Endodermal cell (in vitro differentiated cells): ENCODE measurements at places on chromosomes 4 and X. TPM values are rescaled to one million over a fixed set of nuclear protein-coding genes. Genes with fewer than 3 reads are reported as not detected.

The CASP3 gene
- 36.8 to 49.8 TPM (median 43.0 TPM) in 3 replicates for total RNA-seq

The TLR10 gene
- total RNA-seq = not detected in 3 replicates

- peak; percentile 53 for DNase-seq
These were observed 4.5 kb downstream of the MID1IP1 start for GRCh38 chrX:38805432-38806389.

DNA sequence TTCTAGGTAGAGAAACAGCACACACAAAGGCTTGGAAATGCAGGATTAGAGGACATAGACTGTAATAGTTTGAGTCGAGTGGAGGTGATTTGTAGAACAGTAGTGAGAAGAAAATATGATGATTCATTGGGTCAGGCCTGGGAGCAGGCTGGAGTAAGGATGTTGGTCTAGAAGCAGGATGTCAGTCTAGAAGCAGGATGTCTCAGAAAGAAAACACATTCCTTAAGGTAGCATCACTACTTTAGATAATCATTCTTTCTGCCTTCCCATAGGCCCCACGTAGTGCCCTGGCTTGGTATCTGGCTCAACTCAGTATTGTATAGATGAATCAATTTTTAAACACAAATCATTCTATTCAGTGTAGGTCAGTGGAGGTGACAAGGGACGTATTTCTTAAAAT is 11.2 kb upstream of the DACH2 start:
- no peak for DNase-seq

GRCh38 chr4:25367004-25367621 is 9.9 kb upstream of the ANAPC4 start:
- DNase-seq = no peak

DNA sequence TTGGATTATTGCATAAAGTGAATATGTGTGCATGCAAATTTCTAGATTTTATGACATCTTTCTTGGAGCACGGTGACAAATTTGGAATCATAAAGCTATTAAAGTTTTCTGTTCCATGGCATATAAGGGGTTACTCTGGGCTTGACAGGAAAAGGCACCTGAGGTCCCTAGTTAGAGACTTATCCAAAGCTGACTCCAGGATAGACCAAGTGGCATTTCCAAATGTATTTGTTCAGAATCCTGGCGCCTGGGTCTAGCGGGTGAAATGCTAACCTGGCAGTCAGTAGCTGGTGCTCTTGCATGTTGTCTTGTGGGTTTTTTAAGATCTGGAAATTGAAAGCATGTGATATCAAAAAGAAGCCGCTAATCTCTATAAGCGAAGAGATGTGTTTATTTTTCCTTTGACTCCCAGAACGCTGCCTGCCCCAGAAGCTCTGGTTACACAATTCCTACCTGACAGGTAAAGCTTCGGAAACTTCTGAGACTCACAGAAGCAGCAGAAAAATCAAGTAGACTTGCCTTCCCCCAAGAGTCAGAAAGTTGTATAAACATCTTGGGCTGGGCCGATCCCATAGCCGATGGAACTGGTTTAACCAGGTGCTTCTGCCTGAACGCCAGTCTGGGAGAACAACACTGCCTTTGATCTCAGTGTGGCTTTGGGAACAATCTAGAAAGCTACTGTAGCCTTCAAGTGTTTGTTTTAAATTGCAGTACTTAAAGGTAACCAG is 12.9 kb upstream of the ZCCHC4 start:
- peak; percentile 60 for DNase-seq

- no peak for DNase-seq
These were observed 1.5 kb upstream of the NEIL3 start for GRCh38 chr4:177308125-177308524.

The DRP2 gene
- 0.28 to 0.95 TPM (median 0.91 TPM) in 3 replicates for total RNA-seq

The CD40LG gene
- total RNA-seq = not detected in 3 replicates

DNA sequence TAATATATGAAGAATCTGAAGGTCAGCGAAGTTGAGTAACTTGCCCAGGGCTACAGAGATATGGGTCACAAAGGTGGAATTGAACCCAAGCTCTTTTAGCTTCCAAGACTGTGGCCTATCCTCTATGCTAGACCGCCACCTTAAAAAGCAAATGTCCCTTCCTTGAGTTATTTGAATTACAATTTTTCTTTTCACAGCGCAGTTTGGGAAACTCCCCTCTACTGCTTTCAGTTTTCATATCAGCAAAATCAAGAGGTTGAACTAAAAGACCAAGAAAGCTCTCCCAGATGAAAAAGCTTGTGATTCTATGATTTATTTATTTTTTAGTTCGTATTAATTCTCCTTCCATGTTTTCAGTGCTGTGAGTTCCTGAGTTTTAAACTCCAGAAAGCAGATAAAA is 174.5 kb upstream of the C1QTNF7 start:
- DNase-seq = no peak

DNA sequence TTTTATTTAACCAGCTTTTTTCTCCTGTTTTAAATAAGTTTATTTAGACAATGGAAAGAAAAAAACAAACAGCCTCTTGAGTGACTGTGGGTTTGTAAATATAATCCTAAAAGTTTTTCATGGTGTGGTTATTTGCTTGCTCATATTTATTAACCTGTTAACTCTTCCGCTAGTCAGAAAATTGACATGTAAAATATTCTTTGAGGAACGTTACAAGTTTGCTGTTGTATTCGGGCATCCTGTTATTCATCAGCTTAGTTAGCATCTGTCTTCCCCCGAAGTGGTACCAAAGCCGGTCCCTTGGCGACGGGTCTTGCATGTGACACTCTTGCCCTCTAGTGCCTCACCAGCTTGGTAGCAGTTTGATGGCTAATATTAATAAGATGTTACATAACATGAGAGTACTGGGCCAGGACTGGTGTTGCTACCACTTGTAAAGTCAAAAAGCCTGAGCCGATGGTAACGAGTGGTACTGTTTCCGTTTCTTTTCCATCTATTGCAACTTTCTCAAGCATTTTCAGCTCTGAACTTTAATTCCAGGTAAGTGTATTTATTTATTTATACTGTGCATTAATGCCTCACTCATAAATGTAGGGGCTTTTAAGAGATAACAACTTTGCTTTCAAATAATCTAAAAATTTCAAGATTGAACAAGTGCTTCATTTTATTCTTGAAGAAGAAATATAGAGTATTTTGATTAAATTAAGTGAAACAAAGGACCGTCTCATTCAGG is at the start of gene NDST3:
NDST3 (plus strand) TSS at position 434 of the 733 bp plus-strand sequence. CDS start 19,425 bp downstream, outside the sequence.
- peak; percentile 88 for DNase-seq

The IL2RG gene
- not detected in 3 replicates for total RNA-seq

DNA sequence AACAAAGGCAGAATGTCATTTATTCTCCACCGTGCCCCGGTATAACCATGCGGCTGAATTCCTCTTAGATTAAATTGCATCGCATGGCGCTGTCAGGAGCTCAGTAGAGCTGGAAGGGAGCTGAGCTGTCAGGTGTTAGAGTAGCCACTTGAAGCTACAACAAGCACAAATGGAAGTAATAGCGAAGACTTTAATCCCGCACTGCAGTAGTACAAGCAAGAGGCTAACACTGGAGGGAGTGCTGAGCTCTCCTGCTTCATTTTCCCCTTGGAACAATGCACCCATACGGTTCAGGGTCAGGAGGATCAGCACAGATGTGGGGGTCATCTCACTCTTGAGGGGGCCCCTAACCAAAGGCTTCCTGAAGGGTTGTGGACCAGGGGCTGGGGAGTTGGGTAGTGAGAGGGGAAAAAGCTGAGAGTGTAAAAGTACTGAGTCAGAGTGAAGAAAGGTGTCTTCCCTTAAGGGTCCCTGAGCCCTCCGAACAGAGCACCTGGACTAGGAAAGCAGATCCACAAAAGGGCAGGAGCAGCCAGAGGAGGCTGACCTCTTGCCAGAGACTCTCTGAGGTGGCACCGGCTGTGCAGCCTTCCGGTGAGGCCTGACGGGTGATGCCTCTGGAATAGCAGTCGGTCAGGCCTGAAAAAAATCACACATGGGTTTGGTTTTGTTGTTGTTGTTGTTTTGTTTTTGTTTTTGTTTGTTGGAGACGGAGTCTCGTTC is 36.0 kb upstream of the CBR4 start:
- peak; percentile 62 for DNase-seq

The GPRASP2 gene
- 12.9 and 14.9 TPM in 2 replicates for total RNA-seq

- DNase-seq = no peak
These were observed 8.8 kb downstream of the ENAM start for GRCh38 chr4:70637239-70637913.
